ENCODE measurements at places on chromosomes 4 and X.

DNA sequence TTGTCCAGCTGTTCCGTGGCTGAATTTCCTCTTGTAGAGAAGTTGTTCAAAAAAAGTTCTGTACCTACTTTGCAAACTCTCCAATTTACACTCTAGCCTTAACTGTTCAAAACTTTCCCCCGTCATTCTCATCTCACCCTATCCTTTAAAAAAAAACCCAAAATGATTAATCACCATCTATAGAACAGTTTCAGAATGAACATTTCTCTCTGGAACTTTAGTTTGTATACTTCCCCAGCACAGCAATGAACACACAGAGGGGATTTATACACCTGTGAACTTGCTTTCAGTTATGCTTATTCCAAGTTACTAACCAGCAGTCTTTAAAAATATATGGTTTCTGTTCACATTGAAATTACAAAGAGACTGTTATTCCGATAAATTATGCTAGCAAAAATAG is 1.2 kb downstream of the GEMIN8 start:
- no peak for DNase-seq

- DNase-seq: no peak
These were observed 15.6 kb downstream of the SLC10A6 start for GRCh38 chr4:86833615-86834014.

GRCh38 chr4:19329077-19329476 is 922.6 kb upstream of the SLIT2 start:
- no peak for DNase-seq

DNA sequence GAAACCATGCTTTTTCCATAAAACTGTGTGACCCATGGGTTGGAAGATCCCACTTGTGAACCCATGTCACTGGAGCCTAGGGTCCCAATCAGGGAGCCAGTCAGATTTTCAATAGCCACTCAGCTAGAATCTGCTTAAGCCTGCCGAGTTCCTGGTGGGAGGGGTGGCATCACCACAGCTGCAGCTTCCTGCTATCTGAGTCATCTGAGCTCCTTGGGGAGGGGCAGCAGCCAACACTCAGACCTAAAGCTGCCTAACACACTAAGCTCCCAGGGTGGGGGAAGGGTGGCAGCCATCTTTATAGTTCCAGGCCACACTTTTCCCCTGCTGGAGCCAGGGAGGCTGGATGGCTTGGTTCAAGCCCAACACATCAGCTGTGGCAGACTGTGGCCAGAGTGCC is 350.1 kb downstream of the C4orf33 start:
- no peak for DNase-seq

DNA sequence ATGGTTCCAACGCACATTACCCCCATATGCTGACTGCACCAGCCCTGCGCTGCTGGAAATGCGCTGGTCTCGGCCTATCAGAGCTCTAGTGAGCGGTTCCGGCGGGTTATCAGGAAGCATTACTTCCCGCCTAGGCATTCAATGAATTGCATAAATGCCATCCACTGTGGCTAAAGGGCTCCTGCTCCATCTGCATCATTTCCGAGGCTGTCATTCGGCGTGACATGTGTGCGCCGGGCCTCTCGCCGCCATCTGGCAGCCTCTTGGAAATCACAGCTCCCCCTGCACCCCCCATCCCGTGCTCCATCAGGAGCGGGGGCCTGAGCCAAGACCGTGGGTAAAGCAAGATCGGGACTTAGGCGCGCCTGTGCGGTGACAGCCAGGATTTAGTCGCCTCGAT is 64.4 kb downstream of the SEPSECS start:
- DNase-seq: no peak

GRCh38 chrX:96176921-96177320 is 507.7 kb upstream of the DIAPH2 start:
- DNase-seq: no peak

Data from immature natural killer cell (primary cell).